ENCODE measurements at places on chromosomes 6 and 20. TPM values are rescaled to one million over a fixed set of nuclear protein-coding genes. Genes with fewer than 3 reads are reported as not detected.

ECT2L gene
- total RNA-seq, result not detected

CYP39A1 gene
- total RNA-seq, result 7.8 TPM

LY6G6D gene
- total RNA-seq, result not detected

SEL1L2 gene
- not detected for total RNA-seq

SMLR1 gene
- 0.12 TPM for total RNA-seq

DDX43 gene
- total RNA-seq, result not detected

HDGFL1 gene
- not detected for total RNA-seq

HLA-DMA gene
- 72.9 TPM for total RNA-seq

FOXP4 gene
- 27.0 TPM for total RNA-seq

RIPOR3 gene
- 1.3 TPM for total RNA-seq

ADAM33 gene
- 5.7 TPM for total RNA-seq

TUBB2B gene
- total RNA-seq, result 4.5 TPM

SLC44A4 gene
- 12.9 TPM for total RNA-seq

ANKRD66 gene
- not detected for total RNA-seq

GGTLC1 gene
- total RNA-seq, result not detected

SLC26A8 gene
- not detected for total RNA-seq

ARHGAP40 gene
- not detected for total RNA-seq

BTN1A1 gene
- not detected for total RNA-seq

CST5 gene
- not detected for total RNA-seq

PRRT1 gene
- 0.32 TPM for total RNA-seq

MYBL2 gene
- 5.8 TPM for total RNA-seq

COL21A1 gene
- total RNA-seq, result 1.8 TPM

UCKL1 gene
- total RNA-seq, result 13.9 TPM

PPIL6 gene
- 1.7 TPM for total RNA-seq

SPTLC3 gene
- total RNA-seq, result 9.3 TPM

C6orf132 gene
- 16.9 TPM for total RNA-seq

BANF2 gene
- total RNA-seq, result 1.5 TPM

AHI1 gene
- 21.3 TPM for total RNA-seq

SEMG1 gene
- not detected for total RNA-seq

EFCAB8 gene
- total RNA-seq, result not detected

TCP11 gene
- not detected for total RNA-seq

XKR7 gene
- 0.06 TPM for total RNA-seq

NMBR gene
- total RNA-seq, result not detected

UNC5CL gene
- 11.5 TPM for total RNA-seq

C20orf144 gene
- 0.09 TPM for total RNA-seq

INSM1 gene
- 3.8 TPM for total RNA-seq

PXDC1 gene
- 5.2 TPM for total RNA-seq

RIPPLY2 gene
- total RNA-seq, result not detected
